Activated T-cell treated with anti-CD3 and anti-CD28 coated beads, Interleukin-2, amount 50 U/mL, for 72 hours (primary cell): ENCODE measurements at places on chromosomes 2 and 18.

DNA sequence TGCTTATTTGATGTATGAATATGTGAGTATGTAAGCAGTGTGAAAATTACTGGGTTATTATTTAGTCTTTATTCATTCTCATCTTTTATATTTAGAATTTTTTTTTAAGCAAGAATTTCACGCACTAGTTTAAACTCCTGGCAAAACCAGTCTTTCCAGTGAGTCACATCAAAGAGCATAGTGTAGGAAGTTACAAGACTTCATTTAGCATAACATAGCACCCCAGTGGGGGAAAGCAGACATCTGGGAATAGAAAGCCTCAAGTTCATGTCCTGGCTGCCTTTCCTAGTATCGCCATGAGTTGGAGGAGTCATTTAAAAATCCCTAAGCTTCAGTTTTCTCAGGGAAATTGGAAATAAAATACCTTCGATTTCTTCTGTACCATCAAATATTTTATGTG, 408.3 kb downstream of the NUP35 start:
- no peak for DNase-seq

- no peak for DNase-seq
Observed at GRCh38 chr2:769771-770170, 92.6 kb upstream of the TMEM18 start.

DNA sequence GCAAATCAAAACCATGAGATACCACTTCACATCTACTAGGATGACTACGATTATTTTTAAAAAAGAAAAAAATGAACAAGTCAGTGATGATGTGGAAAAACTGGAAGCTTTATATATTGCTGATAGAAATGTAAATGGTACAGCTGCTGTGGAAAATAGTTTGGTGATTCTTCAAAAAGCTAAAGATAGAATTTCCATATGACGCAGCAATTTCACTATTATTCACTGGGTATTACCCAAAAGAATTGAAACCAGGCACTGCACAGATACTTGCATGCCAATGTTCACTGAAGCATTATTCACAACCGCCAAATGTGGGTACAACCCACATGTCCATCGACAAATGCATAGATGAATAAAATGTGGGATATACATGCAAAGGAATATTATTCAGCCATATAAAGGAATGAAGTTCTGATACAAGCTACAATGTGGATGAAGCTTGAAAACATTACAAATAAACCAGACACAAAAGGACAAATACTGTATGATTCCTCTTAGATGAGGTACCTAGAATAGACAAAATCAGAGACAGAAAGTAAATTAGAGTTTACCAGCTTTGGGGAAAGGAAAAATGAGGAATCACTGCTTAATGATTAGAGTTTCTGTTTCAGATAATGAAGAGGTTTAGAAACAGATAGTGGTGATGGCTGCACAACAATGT, 11.1 kb downstream of the RTTN start:
- DNase-seq: peak; percentile 16

DNA sequence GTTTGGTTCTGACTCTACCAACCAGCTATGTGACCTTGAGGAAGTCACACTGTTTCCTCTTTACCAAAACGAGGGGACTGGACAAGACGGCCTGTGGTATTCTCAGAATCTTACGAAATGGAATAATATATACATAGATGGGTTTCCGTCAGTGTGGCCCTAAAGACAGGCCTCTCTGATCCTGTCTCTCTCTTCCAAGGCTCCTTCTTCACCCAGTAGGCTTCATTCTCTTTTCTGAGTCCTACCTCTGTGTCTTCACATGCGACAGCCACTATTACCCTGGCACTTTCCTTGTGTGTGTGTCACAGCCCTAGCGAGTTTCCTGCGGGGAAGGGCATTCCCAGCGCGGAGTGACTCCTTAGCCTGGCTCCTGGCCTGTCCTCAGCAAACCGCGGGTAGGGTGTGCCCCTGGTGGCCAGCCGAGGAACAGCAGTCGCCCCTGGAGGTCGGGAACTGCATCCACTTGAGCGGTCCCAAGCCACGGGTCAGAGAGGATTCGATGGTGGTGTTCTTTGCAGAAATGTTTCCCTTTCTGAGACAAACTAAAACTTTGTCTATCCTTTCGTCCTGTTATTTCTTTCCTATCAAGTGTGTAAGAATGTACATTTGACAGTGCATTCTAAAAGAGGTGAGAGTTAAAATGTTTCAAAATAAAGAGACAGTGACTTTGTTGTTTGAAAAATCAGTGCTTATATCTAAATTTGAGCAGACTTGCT, 63.3 kb downstream of the RAB31 start:
- DNase-seq: peak; percentile 68

- DNase-seq: no peak
Observed at GRCh38 chr2:240305369-240305962, 130.0 kb upstream of the GPC1 start.

DNA sequence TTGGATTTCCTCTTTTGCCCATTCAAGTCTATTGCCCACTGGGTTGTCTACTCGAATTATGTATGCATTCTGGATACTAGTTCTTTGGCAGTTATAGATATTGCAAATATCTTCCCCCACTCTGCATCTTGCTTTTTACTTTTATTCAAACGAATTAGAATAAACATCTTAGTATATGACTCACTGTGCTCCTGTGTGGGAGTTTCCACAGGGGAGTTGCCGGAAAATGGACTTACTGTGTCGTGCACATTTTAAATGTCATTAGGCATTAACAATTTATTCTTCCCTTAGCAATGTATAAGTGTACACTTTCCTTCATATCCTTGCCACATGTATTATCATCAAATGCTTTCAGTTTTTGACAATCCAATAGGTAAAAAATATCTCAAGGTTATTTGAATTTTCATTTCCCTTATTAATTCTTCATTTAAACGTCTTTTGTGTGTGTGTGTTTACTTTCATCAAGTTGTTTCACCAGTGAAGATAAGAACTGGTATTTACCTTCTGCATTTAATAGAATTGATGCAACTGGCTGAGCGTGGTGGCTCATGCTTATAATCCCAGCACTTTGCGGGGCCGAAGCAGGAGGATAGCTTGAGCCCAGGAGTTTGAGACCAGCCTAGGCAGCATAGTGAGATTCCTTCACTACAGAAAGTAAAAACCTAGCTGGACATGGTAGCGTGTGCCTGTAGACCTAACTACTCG, 4.6 kb upstream of the UGT1A5 start:
- DNase-seq: no peak

- DNase-seq: no peak
Observed at GRCh38 chr2:121046335-121046734, 238.7 kb downstream of the TFCP2L1 start.
